Esophagus squamous epithelium (tissue), 5 donors: ENCODE measurements at places on chromosomes 6 and 20. TPM values are rescaled to one million over a fixed set of nuclear protein-coding genes. Genes with fewer than 3 reads are reported as not detected.

PLCG1 gene
- total RNA-seq, result 47.3 TPM

CLPSL2 gene
- not detected for total RNA-seq

JARID2 gene
- total RNA-seq, result 16.3 TPM

SCGN gene
- not detected for total RNA-seq

NHSL1 gene
- total RNA-seq, result 13.1 TPM

DUSP15 gene
- total RNA-seq, result 0.38 TPM

PACRG gene
- total RNA-seq, result 1.3 TPM

LTB gene
- 1.5 TPM for total RNA-seq

ZSCAN23 gene
- 0.59 TPM for total RNA-seq

SLC17A9 gene
- 2.1 TPM for total RNA-seq

SLC17A3 gene
- total RNA-seq, result not detected

SMLR1 gene
- not detected for total RNA-seq

BMP6 gene
- 0.72 TPM for total RNA-seq

POLR3F gene
- 9.2 TPM for total RNA-seq

PSORS1C1 gene
- total RNA-seq, result 2.7 TPM

SF3B5 gene
- 138 TPM for total RNA-seq
